Glutamatergic neuron (in vitro differentiated cells): ENCODE measurements at places on chromosomes 1 and 21. TPM values are rescaled to one million over a fixed set of nuclear protein-coding genes. Genes with fewer than 3 reads are reported as not detected.
A peak's percentile ranks its signal among the peaks of the same experiment; 100 is the strongest.

GRCh38 chr1:7366955-7367665, 404.0 kb upstream of the VAMP3 start:
- no peak overlapping the region for H3K4me3 ChIP-seq
- no peak for DNase-seq
- H3K4me1 ChIP-seq: no peaks in the 10 kb centered on the region

DNA sequence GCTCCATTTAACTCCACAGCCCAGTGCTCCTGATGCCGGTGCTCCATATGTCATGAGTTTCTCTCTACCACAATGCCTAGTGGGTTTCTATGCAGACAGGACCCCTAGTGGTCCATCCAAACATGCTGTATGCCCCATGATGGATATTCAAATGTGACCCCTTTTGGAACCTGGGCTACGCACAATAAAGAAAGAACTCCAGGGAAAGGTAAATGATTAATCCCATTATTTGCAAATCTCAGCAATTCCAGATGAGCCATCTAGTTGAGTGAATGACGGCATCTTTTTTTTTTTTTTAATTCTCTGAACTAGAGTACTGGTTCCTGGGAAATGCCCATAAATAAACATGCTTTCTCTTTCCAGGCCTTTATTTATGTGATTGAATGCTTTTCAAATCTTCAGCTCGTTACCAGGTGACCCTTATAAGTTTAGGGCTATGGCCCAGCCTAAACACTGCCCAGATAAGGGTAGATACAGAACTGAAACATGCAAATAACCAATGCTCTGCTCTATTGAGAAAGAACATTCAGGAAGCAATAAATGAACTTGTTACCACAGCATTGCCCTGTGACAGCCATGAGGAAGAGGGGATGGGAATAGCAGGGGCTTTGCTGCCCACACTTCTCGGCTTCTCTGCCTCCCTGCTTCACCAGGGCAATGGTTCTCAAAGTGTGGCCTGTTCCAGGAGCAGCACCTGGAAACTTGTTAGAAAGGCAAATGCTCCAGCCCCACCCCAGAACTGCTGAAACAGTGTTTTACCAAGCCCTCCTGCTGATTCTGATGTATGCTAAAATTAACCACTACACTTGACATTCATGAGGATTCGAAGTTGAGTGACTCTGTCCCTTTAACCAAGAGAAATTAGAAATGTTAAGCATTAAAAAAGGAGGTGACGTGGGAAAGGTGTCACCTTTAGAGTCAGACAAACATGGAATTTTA, 151.7 kb downstream of the SEC16B start:
- no peak overlapping the region for H3K27ac ChIP-seq
- peaks cover 12% of the 10 kb centered on the region for H3K36me3 ChIP-seq
- no peaks in the 10 kb centered on the region for H3K4me1 ChIP-seq
- no peak overlapping the region for H3K4me3 ChIP-seq
- DNase-seq: no peak
- H3K27me3 ChIP-seq: peaks cover 9% of the 10 kb centered on the region

DNA sequence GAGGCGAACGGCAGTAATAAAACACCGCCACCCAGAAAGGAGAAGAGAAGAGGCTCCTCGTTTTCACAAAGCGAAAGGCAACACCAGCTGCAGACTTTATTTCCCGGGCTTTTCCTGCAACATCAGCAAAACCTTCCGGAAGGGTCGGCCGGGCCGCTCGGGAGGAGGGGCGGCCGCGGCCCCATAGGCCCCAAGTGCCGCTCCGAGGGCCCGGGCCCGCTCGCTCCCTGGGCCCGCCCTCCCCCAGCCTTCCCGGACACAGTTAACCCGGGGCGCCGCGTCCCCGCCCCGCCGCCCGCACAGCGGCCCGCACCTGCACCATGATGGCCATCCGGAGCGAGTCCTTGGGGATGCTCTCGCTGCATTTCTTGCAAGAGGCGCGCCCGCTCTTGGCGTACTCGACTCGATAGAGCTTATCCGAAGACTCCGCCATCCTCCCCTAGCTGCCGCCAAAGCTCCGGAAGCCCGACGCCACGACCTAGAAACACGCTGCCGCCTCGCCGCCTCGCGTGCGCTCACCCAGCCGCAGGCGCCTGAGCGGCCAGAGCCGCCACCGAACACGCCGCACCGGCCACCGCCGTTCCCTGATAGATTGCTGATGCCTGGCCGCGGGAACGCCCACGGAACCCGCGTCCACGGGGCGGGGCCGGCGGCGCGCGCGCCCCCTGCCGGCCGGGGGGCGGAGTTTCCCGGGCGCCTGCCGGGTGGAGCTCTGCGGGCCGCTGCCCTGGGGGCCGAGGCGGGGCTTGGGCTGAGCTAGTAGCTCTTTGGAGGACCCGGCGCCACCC, at the start of gene PARP1:
Gene PARP1, minus strand, starts transcription at position 597 of the 788 bp plus-strand sequence. Its CDS starts 164 bp downstream, at position 433.
- no peaks in the 10 kb centered on the region for H3K36me3 ChIP-seq
- peak within 1 kb of the TSS; percentile 94 for H3K27ac ChIP-seq
- DNase-seq: peak; percentile 86

- peaks cover 4% of the 10 kb centered on the region for H3K4me1 ChIP-seq
- no peak overlapping the region for H3K4me3 ChIP-seq
- H3K27me3 ChIP-seq: no peaks in the 10 kb centered on the region
- peaks cover 6% of the 10 kb centered on the region for H3K36me3 ChIP-seq
These were observed 217.1 kb downstream of the NFIA start for GRCh38 chr1:61299463-61299862.

GRCh38 chr1:186768906-186769305, 59.8 kb upstream of the PLA2G4A start:
- no peaks in the 10 kb centered on the region for H3K36me3 ChIP-seq
- no peak overlapping the region for H3K4me3 ChIP-seq
- no peaks in the 10 kb centered on the region for H3K4me1 ChIP-seq
- no peak for DNase-seq
- H3K27me3 ChIP-seq: peaks cover 2% of the 10 kb centered on the region

- H3K4me1 ChIP-seq: peaks cover 4% of the 10 kb centered on the region
- H3K36me3 ChIP-seq: peaks cover under 1% of the 10 kb centered on the region
- H3K4me3 ChIP-seq: no peak overlapping the region
- no peaks in the 10 kb centered on the region for H3K27me3 ChIP-seq
- no peak for DNase-seq
- H3K27ac ChIP-seq: no peak overlapping the region
These were observed 257.4 kb downstream of the MATN1 start for GRCh38 chr1:30466026-30466425.

- H3K27me3 ChIP-seq: peaks cover 4% of the 10 kb centered on the region
- no peak overlapping the region for H3K27ac ChIP-seq
- no peak overlapping the region for H3K4me3 ChIP-seq
- DNase-seq: no peak
These were observed 6.9 kb downstream of the LAX1 start for GRCh38 chr1:203771901-203772301.

- no peak for DNase-seq
- H3K27ac ChIP-seq: no peak overlapping the region
- H3K4me3 ChIP-seq: no peak overlapping the region
These were observed 27.5 kb downstream of the SLC9A1 start for GRCh38 chr1:27127419-27127818.

DNA sequence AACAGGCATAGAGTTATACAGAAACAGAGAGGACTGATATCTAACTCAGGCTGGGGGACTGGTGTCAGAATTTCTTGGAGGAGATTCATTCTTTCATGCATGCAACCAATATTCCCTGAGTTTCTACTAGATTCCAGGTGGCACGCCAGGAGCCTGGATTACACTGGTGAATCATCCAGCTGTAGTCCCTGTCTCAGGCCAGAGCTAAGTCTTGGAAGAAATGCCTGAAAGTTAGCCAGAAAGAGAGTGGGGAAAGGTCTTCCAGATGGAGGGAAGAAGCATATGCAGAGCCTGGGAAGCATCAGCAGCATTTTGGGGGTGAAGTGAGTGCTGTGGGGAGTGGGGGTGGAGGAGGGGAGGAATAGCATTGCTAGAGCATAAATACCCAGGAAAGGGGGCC, 239.1 kb downstream of the OMA1 start:
- no peak overlapping the region for H3K27ac ChIP-seq
- DNase-seq: no peak
- peaks cover 3% of the 10 kb centered on the region for H3K4me1 ChIP-seq
- H3K4me3 ChIP-seq: no peak overlapping the region

ADAMTS5 gene
- 22.5 TPM for total RNA-seq

RHD gene
- total RNA-seq: not detected

FCGR3A gene
- not detected for total RNA-seq

C1orf94 gene
- not detected for total RNA-seq

C1QA gene
- not detected for total RNA-seq

DDOST gene
- total RNA-seq: 126 TPM

SPRR2F gene
- total RNA-seq: not detected
